ENCODE measurements at places on chromosomes 11 and 22.

DNA sequence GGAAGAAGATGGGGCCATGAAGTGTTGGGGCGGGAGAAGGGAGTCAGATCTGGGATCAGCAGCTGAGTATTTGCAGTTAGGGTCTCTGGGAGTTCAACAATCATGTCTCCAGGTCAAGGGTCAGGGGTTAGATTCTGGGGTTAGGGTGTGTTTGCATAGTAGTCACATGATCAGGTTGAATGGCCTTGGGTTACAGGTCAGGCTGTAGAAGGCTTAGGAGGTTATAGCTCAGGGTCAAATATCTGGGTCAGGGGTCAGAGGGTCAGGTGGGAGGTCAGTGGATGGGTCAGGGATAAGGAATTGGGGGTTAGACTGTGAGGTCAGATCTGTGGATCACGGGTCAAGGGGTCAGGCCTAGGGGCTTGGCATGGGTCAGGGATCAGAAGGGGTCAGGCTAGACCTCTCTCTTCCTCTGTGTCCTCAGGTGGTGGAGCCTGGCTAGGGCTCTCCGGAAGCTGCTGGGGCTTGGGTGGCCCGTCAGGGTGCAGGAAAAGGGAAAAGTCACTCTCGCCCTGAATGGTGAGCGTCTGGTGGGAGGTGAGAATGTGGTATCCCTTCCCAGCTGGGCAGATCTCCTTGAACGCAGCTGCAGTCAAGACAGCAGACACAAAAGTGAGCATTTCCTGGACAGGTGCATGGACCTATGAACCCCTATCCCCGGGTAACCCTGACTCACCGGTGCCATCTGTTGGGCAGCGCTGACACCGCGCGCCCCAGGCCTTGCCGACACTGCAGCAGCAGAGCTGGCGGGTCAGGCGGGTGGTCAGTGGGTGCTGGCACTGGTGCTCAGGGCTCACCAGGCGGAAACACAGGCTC lies 6.4 kb downstream of the LTBP3 start:
- peak; percentile 94 for DNase-seq

DNA sequence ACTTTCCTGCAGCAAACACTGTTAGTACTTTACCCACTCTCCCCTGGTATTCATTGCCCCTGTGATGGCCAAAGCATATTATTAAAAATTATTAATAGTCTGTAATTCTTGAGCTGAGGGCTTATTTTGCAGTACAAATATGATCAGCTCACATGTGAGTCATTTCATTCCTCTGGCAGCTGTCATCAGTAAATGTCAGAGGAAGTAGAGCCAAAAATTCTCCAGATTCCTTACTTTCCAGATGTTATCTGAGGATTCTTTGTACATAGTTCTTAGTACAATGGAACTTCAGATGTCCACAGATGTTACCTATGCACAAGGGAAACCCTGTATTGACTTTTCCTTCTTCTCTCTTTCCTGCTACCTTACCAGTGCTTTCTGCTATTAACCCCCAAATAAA lies 12.5 kb downstream of the OR5B3 start:
- DNase-seq = no peak

DNA sequence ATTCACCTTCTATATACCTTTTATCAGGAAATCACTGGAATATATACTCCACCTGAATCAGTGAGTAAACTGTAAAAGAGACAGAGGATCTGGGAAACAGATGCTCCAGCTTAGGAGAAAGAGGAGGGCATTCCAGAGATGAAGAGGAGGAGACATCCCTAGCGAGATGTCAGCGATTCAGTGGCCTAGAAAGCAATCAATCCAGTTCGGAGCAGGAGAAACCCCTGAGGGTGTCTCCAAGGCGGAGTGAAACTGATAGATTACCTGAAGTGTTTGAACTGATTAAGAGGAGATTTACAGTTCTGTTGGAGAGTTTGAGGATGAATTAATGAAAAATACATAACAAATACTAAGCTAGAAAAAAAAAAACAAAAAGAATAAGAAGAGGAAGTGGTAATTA lies 24.5 kb upstream of the TNRC6B start:
- DNase-seq = no peak

DNA sequence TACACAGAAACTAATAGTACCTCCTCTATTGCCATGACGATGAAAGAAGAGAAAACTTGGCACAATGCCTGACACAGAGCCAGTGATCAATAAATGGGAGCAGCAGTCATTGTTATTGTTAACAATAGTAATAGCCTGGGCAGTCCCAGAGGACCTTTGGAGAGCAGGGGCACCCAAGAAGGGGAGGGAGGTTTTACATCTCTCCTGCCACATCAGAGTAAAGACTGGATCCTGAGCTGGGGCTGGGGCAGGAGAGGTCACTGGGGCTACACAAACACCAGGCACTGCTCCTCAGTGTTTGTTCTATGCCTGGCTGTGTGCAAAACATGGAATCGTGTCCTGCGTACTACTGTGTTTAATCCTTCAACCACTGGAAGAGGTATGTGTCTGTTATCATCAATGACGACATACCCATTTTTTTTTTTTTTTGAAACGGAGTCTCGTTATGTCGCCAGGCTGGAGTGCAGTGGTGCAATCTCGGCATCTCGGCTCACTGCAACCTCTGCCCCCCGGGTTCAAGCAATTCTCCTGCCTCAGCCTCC lies 25.0 kb upstream of the CREB3L1 start:
- DNase-seq = no peak

- DNase-seq = no peak
These were observed 349.4 kb downstream of the METTL15 start for GRCh38 chr11:28457481-28458065.

- DNase-seq = no peak
These were observed 12.1 kb downstream of the MMP7 start for GRCh38 chr11:102518296-102519094.

GRCh38 chr11:17563961-17564686 lies 17.1 kb downstream of the OTOG start:
- no peak for DNase-seq

DNA sequence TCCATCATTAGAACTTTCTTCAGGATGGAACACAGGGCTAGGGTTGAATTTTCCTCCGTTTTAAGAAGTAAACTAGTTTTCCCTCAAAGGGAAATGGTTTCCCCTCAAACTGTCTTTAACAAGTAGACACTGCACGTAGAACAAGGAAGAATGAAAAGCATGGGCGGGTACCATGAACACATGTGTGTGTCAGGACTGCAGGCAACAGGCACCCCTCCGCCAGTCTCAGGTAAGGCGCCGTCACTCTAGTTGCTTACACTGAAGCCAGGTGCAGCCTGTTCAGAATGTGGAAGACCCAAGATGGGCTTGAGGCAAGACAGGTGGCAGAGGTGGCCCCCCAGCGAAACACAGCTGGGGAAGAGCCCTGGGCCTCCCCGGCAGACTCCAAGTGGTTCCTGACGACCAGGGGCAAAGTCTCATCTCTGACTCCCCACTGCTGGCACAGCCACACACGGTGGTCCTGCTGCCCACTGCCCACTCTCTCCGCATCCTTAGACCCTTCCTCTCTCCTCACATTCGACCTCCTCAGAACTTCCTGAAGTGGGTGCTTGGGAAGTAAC lies 25.4 kb upstream of the MOB2 start:
- peak; percentile 31 for DNase-seq

GRCh38 chr11:85735876-85736460 lies 50.0 kb upstream of the CCDC89 start:
- no peak for DNase-seq

DNA sequence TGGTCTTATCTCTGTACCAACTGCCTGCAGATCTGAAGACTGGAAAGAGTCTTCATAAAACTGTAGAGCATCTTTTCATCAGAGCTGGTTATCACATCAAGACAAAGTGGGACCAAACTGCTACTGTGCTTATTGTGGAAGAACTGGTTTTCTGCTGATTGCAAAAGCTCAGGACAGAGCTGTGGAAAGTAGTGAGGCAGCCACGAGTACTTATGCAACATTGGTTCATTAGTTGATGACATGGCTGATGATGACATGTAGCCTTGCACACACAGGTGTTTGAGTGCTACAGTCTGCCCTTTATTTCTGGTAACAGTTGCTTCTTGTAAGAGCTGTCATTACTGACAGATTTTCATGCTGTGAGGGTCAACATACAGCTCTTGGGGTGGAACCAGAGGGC lies 185.4 kb upstream of the GUCY1A2 start:
- no peak for DNase-seq

- DNase-seq = peak; percentile 81
These were observed 65.6 kb downstream of the BUD13 start for GRCh38 chr11:116707161-116707629.

DNA sequence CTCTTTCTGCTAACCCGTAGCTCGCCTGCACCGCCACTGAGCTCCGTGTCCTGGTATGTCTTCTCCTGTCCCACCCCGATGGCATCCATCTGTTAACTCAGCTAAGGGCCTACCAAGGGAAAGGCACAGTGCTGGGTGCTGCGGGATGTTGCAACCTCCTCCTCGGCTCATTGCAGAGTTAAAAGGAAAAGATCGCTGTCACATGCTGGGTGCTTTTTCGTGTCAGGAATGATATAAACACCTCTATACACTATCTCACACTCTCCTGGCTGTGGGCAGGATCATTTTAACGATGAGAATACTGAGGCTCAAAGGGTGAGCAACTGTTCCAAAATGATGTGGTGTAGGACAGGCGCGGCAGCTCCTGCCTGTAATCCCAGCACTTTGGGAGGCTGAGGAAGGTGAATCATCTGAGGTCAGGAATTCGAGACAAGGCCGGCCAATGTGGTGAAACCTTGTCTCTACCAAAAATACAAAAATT lies 10.1 kb downstream of the TXN2 start:
- no peak for DNase-seq

GRCh38 chr22:21712751-21713427 lies 22.7 kb downstream of the YPEL1 start:
- DNase-seq = peak; percentile 60

DNA sequence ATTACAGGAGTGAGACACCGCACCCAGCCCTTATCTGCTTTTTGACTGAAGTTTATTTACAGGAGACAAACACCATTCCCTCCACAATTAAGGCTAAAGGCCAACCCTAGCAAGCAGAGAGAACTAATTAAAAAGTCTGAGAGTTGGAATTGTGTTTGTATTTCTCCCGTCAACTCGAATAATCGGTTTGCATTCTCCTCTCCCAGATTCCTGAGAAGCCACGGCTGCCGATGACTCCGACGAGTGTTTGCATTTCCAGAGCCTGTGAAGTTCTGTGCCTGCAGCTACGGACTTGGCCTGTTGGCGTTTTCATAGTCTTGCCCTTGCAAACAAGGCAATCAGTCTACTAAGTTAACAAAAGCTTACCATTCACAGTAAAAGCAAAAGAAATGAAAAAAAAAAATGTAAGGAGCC lies 73.2 kb upstream of the NUP50 start:
- DNase-seq = no peak

DNA sequence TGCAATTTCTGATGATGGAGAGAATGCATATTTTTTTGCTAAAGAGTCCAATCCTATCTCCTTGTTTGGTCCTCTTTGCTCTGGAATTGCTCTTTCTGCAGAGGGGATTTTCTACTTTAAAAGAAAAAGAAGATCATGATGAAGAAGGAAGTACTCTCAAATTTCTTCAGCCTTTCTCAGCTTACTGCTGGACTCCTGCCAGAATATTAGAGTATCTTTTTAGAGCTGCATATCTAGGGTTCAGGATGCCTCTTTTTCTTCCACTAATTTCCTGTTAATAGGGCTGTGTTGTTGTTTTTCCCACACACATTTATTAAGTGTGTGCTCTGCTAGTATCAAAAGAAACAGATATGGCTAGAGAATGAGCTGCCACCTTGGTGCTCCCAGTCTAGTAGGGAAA lies 18.2 kb downstream of the UBASH3B start:
- no peak for DNase-seq

DNA sequence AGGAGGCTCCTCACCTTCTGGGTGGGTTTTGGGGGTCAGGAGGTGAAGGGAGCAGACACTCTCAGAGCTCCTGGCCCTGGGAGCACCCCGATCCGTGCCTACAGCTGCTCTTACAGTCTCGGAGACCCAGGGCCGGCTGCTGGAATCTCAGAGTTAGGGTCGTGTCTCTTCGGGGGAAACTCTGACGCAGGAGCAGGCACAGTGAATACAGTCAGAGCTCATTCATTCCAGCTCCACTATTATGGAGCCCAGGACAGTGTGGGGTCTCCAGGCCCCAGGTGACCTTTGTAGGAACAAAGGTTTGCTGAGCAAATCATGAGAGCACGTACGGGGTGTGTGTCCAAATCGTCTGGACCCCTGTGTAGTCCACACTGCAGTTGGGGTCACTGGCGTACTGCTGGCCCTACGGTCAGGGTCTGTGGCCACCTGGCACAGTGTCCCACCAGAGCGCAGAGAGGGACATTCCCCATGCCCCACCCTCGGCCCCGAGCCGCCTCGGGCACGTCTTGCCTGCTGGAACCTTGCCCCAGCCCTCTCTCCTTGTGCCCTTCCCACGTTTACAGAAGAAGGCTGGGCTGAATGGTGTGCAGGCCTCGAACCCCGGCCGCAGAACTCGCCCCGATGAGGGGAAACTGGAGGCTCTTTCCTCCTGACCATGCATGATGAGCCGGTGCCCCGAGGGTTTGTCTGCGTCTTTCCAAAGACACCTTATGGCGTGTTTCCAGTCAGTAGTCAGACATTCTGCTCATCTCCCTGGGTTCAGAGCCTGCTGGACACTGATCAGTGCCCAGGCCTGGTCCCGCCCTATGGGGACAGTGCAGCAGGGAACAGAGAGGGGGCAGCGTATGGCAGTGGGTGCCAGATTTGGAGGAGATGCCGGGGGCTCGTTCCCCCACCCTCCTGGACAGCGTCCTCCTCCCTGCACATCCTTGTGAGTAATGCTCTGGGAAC lies 1166.6 kb downstream of the BRD1 start:
- DNase-seq = no peak

DNA sequence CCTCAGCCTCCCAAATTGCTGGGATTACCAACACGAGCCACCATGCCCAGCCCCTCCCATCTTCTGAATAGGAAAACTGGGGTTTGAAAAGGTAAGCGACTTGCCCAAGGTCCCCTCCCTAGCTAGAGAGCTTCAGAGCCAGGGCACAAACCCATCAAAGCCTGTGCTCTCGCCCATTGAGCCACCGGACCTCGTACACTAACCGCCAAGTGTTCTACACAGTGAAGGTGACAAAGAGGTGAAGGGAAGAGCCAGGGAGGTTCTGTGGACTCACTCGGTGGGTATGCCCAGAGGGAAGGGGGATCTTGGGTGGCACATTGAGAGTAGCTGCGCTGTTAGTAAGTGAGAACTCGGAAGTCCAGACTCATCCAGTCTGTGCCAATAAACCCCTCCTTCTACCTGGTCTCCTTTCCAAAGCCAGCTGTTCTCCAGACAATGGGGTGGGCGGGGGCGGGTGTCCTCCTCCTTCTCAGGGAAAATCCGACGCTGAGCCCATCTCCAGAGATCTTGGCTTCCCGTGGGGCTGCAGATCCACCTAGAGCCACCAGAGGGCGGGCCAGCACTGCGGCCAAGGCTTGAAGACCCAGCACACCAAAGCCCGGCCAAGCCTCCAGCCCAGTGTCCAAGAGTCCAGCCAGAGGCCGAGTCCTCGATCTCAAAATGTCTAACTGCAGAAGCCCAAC lies 3.2 kb upstream of the RTN4RL2 start:
- peak; percentile 90 for DNase-seq

- no peak for DNase-seq
These were observed 8.0 kb upstream of the CTSD start for GRCh38 chr11:1771700-1772099.

- no peak for DNase-seq
These were observed 77.4 kb downstream of the GGTLC2 start for GRCh38 chr22:22721681-22722354.

Measured in mucosa of descending colon (tissue), 3 donors.